ENCODE measurements at places on chromosomes 13 and 19.
A peak's percentile ranks its signal among the peaks of the same experiment; 100 is the strongest.

DNA sequence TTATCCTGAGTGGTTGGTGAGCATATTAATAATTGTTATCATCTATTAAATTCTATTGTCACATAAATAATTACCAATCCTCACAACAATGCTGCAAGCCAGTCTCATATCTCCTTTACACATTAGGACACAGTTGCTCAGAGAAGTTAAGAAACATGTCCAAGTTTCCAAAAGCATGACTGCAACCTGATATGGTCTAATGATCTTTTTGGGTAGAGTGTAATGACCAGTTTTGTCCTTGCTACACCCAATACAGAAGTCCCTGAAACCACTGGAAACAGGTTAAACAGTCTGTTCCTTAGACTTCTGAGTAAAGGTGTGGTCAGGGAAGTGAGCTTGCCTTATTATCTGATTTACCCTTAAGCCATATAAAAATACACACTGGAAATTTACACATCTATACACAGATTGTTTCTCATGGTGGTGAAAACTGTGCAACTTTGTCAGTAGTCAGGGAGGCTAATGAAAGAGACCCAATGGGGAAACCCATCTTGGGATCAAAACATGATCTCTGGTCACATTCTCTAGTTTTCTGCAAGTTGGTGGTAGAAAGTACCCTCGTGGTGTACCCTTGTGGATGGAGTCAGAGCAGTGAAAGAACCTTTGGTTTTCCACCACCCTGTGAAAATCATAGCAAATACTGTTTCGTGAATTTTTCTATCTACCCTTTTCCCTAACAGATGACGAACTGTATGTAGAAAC, 146.0 kb upstream of the KLF12 start:
- DNase-seq = no peak

GRCh38 chr13:67971291-67971690, 741.2 kb upstream of the PCDH9 start:
- no peak for DNase-seq

- no peak for DNase-seq
Observed at GRCh38 chr13:35781036-35782000, 304.8 kb upstream of the MAB21L1 start.

DNA sequence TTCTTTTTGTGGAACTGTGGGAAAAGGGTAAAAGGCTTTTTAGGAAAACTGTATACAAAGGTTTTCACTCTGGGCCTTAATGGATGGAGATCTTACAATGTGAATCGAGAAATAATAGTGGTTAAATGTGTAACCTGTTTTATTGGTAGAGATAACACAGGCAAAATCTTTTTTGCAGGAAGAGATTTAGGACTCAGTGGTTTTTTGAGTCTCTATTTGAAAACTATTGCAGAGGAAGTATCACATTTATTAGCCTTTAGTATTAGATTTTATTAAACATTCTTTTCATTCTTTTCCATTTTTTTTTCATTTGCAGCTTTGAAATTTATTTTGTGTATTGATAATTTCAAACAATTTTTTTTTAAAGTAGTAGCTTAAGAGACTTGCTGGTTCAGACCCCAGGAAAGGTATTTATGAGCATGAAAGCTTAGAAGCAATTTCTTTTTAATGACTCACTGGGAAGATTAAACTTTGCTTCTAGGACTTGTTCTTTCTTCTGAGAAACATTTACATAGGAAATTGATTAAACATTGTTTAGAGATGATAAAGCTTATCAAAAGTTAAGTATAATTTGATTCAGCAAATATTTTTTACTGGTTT, 10.5 kb downstream of the KLF5 start:
- DNase-seq = no peak

GRCh38 chr19:18596752-18597157, 8.2 kb downstream of the REX1BD start:
- peak; percentile 61 for DNase-seq

- DNase-seq = peak; percentile 75
Observed at GRCh38 chr19:54248016-54248601, 5.5 kb upstream of the LILRA6 start.

- DNase-seq = no peak
Observed at GRCh38 chr19:44925114-44925891, 10.9 kb downstream of the APOC1 start.

DNA sequence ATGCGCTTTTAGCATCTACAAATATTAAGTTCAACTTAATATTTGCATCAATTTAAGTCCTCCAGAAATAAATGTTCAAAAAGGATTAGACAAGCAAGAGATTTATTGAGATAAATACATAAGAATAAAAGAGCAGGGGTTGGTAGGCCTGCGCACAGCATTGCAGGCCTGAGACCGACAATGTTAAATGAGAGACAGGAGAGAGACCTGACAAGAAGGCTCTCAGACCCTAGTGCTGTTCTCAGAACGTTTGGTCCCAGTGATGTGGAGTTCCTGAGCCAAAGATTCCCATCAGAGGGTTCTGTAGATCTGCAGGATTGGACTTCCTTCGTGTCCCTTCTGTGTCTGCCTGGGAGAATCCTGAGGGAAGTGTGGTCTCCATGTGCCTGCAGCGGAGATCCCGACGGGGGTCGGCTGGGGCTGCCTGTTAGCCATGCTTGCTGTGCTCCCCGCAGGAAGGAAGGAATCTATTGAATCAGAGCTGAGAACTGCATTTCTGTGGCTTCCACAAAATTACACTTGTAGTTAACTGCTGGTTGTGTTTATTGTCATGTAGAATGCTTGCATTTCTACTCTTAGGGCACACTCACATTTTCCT, 369.9 kb upstream of the SLC10A2 start:
- DNase-seq = no peak

GRCh38 chr19:41957838-41958366, 1.2 kb downstream of the RABAC1 start:
- peak; percentile 58 for DNase-seq

DNA sequence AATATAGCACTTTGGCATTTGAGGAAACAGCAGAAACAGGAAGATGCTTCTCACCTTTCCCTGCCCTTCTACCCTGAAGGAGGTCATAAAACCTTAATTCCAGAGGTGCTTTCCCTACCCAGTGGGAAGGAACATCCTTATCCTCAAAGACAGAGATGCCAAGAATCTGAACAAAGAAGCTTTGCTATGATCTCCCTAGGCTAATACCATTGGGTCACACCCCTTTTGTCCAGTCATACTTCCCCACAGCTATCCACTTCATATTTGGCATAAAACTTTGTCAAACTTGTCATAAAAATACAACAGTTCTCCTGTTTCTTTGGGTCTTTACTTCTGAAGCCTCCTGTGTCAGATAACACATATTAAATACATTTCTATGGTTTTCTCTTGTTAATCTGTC, 21.7 kb upstream of the RXFP2 start:
- DNase-seq = no peak

All from stimulated activated CD8-positive, alpha-beta memory T cell treated with anti-CD3 and anti-CD28 coated beads, Interleukin-4, amount 100 ng/mL, for 48 hours (primary cell).